ENCODE measurements at places on chromosomes 1 and 21.

DNA sequence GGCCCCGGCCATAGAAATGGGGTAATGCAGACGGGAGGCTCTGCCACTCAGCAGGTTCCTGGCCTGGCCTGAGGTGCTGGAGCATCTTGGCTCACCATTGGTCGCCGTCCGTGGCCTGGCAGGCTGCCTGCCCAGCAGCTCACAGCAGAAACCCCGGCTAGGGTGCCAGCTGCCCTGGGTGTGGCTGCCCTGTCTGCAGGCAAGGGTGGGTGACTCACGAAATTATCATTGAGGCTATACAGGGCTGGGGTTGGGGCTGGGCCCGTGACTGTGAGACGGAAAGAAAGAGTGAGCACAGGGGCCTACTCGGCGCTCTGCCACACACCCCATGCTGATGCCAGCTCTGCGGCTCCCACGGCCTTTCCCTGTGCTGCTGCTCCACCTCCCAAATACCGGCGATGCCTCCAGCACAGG is 8.0 kb upstream of the PKP1 start:
- DNase-seq, result peak; percentile 43
- H3K4me3 ChIP-seq, result no peak overlapping the region
- H3K27me3 ChIP-seq, result peaks cover 14% of the 10 kb centered on the region
- H3K27ac ChIP-seq, result no peak overlapping the region

DNA sequence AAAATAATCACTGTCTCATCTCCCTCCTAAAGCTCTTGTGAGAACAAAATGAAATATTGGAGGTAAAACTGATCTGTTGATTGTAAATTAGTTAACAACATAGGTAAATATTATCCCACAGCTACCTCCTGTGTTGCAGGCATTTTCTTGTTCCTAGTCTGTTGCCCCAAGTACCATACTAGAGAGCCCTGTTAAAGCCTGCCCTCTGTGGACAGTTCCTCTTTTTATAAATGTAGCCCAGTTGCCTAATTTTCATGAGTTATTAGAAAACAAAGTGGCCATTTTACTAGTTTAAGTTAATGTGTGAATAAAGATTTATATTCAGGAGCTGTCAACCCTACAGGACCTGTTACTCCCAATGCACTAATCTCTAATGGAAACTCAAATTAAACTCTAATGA is 180.0 kb upstream of the KCND3 start:
- no peaks in the 10 kb centered on the region for H3K4me1 ChIP-seq
- no peak for DNase-seq
- no peaks in the 10 kb centered on the region for H3K36me3 ChIP-seq
- H3K27me3 ChIP-seq, result no peaks in the 10 kb centered on the region
- no peak overlapping the region for H3K4me3 ChIP-seq

DNA sequence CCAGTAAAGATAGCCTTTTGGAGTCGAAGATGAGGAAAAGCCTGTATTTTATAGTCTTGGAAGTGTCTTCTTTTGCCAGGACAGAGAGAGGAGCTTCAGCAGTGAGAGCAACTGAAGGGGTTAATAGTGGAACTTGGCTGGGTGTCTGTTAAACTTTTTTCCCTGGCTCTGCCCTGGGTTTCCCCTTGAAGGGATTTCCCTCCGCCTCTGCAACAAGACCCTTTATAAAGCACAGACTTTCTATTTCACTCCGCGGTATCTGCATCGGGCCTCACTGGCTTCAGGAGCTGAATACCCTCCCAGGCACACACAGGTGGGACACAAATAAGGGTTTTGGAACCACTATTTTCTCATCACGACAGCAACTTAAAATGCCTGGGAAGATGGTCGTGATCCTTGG is at the start of gene VCAM1:
VCAM1 (plus strand) TSS at position 253 of the 400 bp plus-strand sequence; CDS start at position 372, 119 bp downstream.
- peak; percentile 57 for DNase-seq
- peaks cover 2% of the 10 kb centered on the region for H3K36me3 ChIP-seq
- peak within 1 kb of the TSS; percentile 43 for H3K4me3 ChIP-seq
- H3K27me3 ChIP-seq, result no peaks in the 10 kb centered on the region
- peak within 1 kb of the TSS; percentile 79 for H3K27ac ChIP-seq

DNA sequence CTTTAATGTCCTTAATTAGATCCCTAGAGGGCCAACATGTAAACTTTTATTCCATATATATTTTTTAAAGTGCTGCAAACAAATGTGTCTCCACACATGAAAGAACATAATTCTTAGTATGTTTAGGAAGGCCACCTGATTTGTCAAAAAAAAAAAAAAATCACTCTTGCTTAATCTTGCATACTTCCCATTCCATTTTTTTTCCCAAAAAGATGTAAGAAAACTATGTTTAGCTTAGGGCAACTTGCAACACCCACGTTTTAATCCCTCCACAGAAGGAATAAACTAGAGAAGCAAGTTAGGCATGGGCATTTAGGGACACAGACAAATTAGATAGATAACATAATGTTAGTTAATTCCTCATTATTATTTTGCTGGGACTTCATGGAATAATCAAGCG is 5.6 kb downstream of the YOD1 start:
- H3K27me3 ChIP-seq, result no peaks in the 10 kb centered on the region
- no peak overlapping the region for H3K27ac ChIP-seq
- DNase-seq, result no peak
- peaks cover 2% of the 10 kb centered on the region for H3K4me1 ChIP-seq
- H3K36me3 ChIP-seq, result peaks cover 7% of the 10 kb centered on the region

DNA sequence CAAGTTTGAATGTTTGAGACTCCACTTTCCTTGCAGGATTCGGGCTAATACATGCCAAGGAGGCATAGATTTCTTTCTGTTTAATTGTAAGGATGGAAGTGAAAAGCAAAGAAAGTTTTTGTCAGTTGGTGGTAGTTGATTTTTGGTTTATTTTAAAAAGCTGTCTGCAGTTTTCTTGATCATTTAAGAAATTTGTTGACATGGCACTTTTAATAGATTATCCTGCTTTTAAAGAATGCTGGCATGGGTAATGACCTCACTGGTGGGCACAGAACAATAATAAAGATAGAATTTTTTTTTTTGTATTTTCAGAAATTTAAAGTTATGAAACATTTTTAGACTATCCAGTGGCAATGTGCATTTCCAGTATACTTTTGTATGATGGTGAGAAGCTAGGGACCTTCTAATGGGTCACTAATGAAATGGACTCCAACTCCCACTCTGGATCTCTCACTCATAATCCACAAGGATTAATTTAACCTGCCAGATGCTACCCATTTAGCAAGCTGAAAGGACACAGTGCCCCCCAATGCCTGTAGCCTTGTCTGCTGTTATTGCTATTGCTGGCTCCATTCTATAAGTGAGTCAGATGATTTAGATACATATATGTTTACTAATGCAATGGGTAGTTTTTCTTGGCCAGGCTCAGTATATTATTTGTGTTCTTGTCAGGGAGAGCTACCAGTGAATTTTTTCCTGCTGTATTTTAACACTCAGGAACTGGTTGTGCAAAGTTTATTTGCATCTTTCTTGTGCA is 190.2 kb upstream of the SGIP1 start:
- peak; percentile 16 for DNase-seq
- H3K27ac ChIP-seq, result no peak overlapping the region
- no peak overlapping the region for H3K4me3 ChIP-seq
- peaks cover 15% of the 10 kb centered on the region for H3K4me1 ChIP-seq
- H3K36me3 ChIP-seq, result no peaks in the 10 kb centered on the region
- H3K27me3 ChIP-seq, result no peaks in the 10 kb centered on the region

DNA sequence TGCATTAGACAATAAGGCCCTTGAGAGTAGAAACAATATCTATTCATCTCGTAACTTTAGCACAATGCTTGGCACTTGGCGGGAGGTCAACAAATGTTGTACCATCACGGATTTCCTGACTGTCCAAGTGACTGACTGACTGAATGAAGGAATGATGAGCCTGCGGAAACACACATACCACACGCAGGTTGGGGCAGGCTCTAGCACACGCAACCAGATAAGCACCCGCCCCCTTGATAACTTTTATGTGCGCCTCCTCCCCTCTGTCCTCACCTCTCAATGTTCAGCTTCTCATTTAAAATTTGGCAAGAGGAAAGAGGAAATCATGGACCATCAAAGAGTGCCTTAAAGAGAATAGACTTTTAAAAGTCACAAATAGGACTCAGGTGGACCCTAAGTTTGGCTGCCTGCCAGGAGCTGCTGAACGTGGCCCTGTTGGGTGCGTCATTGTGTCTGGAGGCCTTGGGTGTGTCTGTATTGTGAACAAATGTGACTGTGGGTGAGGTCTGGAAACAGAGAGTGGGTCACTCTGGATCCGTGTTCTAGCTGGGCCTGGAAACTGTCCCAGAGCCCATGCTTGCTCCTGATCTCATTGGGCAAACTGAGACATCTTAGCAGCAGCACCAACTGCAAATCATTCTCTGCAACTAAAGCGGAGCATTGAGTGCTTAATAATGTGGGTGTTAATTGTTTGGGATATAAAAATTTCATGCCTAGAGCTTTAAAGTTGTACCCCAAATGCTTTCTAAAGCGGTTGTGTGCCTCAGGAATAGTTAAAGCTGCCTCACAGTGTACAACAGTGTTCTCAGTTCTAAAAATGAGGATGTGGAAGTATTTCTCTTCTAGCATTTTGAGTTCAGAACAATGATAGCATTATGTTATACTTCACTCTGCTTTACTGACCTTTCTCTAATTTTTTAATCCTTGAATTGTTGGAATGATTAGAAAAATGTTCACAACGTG is 47.6 kb upstream of the ABCG1 start:
- H3K4me3 ChIP-seq, result no peak overlapping the region

DNA sequence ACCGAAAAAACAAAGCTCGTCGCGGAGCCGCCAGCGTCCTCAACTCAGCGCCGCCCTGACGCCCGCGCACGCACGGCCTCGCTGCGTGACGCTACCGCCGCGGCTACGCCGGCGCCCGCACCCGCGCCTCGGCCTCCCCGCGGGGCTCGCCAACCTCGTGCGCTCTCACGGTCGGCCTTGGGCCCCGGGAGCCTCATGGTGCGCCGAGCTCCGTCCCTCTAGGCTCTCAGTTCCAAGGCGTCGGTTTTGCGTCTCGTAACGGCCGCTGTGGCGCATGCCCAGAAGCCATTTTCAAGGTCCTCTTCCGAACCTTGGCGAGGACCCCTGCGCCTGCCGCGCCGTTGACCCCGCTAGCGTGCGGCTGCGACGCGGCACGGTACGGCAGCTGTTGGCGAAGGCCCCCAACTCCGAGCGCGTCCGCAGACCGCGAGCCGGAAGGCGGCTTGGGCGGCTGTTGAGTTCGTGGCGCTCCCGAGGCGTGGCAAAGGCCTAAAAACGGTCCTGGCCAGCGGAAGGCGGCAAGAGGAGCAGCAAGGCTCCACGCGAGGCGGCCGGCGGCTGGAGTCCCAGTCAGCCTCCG is at the start of gene HENMT1:
HENMT1 (minus strand) TSS at position 64 of the 580 bp plus-strand sequence. CDS start 1,209 bp downstream, outside the sequence.
- peaks cover 2% of the 10 kb centered on the region for H3K4me1 ChIP-seq
- DNase-seq, result peak; percentile 35
- H3K27ac ChIP-seq, result peak within 1 kb of the TSS; percentile 14
- no peaks in the 10 kb centered on the region for H3K36me3 ChIP-seq

DNA sequence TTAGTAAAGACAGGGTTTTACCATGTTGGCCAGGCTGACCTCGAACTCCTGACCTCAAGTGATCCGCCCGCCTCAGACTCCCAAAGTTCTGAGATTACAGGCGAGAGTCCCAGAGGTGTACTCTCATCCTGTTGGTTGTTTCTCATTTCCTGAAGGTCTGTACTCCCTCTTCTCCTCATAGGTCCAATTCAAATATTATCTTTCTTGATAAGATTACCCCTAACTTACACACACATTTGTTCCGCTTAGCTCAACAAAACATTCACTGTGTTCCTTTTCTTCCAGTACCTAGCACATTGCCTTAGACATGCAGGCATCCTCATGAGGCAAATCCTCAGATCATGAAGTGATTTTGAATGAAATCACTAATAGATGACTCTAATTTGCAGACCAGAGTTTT is 72.4 kb upstream of the SSX2IP start:
- no peak overlapping the region for H3K4me3 ChIP-seq
- peaks cover 7% of the 10 kb centered on the region for H3K4me1 ChIP-seq
- H3K27me3 ChIP-seq, result peaks cover 26% of the 10 kb centered on the region
- H3K36me3 ChIP-seq, result no peaks in the 10 kb centered on the region
- H3K27ac ChIP-seq, result no peak overlapping the region

DNA sequence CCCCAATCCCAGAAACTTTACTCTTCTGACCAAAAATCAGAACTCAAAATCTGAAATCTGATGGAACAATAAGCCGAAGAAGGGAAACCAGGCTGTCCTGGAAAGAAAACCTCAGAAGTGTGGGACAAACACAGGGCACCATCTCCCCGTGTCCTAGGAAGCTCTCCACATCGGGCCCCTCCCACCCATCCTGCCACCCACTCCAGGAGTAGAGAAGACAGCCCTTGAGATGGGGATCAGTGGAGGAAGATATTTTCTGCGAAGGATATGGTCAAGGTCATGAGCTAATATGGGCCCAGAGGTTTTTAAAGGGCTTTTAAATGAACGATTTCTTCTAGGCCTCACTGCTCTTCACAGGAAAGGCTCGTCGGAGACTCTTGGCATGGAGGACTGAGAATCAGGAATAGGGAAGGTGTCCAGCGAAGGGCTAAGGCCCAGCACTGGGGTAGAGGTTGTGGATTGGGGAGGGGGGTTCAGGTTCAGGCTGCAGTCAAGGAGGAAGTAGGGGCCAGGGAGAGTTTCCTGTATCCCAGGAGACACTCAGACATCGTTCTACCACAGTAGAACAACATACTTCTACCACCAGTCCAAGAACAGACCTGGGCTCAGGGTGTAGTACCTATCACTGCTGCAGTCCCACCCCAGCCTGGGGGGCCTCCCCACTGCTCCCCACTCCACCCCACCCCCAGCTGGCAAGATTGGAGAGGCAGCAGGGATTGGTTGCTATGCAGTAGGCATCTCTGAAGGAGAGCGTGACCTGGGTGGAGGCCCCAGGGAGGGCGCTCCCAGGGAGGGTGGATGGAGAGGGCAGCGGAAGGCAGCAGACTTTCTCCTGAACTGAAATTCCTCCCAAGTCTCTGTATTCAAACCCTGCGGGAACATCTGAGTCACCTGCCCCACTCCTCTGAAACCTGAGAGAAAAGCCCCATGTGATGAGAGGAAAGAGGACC is 1.2 kb upstream of the S100A5 start:
- H3K36me3 ChIP-seq, result no peaks in the 10 kb centered on the region
- no peak overlapping the region for H3K4me3 ChIP-seq
- H3K4me1 ChIP-seq, result peaks cover 29% of the 10 kb centered on the region
- no peaks in the 10 kb centered on the region for H3K27me3 ChIP-seq

- DNase-seq, result no peak
- no peaks in the 10 kb centered on the region for H3K27me3 ChIP-seq
- peaks cover 6% of the 10 kb centered on the region for H3K36me3 ChIP-seq
- no peak overlapping the region for H3K27ac ChIP-seq
- no peak overlapping the region for H3K4me3 ChIP-seq
Observed at GRCh38 chr1:176164014-176164678, 42.9 kb downstream of the COP1 start.

- peaks cover 74% of the 10 kb centered on the region for H3K27me3 ChIP-seq
- H3K36me3 ChIP-seq, result no peaks in the 10 kb centered on the region
- no peak overlapping the region for H3K4me3 ChIP-seq
- H3K4me1 ChIP-seq, result no peaks in the 10 kb centered on the region
- no peak overlapping the region for H3K27ac ChIP-seq
Observed at GRCh38 chr1:28817133-28817532, 5.2 kb downstream of the OPRD1 start.

Measured in IMR-90 (cell line).